ENCODE measurements at places on chromosomes 16 and 17. TPM values are rescaled to one million over a fixed set of nuclear protein-coding genes. Genes with fewer than 3 reads are reported as not detected.

Gene SOX8
- 3.1 TPM for total RNA-seq

Gene PERCC1
- total RNA-seq: not detected

Gene TEKT5
- total RNA-seq: not detected

GRCh38 chr16:49639739-49640431 is 216.0 kb downstream of the ZNF423 start:
- H3K27me3 ChIP-seq: no peaks in the 10 kb centered on the region
- no peak overlapping the region for H3K4me3 ChIP-seq
- peak overlapping the region; percentile 20 for H3K27ac ChIP-seq

GRCh38 chr17:28763137-28763799 is 19.5 kb downstream of the TRAF4 start:
- no peaks in the 10 kb centered on the region for H3K4me1 ChIP-seq
- no peak overlapping the region for H3K27ac ChIP-seq
- H3K36me3 ChIP-seq: peaks cover 49% of the 10 kb centered on the region
- H3K4me3 ChIP-seq: no peak overlapping the region
